G401 (cell line): ENCODE measurements at places on chromosomes 2 and 18.

GRCh38 chr2:190792956-190793888, 87.4 kb upstream of the GLS start:
- no peak for DNase-seq

DNA sequence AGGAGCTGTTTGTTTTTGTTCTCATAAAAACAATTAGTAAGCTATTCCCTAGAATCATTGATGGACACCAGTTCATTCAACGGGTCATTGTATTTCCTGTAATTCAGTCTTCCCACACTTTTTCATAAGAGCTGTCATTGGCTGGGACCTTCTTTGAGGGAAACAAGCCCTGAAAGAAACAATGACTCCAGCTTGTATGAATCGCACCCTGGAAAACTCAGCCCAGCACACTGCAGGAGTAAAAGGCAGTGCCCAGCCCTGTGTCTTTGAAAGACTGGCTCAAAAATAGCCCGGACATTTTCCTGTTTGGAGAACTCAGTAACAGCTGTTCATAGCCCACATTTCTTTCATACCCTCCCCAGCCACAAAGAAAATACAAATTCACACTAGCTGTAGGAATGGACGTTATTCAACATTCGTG, 81.5 kb downstream of the NCKAP5 start:
- DNase-seq: peak; percentile 16

- peak; percentile 29 for DNase-seq
These were observed 31.4 kb downstream of the ATOH8 start for GRCh38 chr2:85785027-85785822.

DNA sequence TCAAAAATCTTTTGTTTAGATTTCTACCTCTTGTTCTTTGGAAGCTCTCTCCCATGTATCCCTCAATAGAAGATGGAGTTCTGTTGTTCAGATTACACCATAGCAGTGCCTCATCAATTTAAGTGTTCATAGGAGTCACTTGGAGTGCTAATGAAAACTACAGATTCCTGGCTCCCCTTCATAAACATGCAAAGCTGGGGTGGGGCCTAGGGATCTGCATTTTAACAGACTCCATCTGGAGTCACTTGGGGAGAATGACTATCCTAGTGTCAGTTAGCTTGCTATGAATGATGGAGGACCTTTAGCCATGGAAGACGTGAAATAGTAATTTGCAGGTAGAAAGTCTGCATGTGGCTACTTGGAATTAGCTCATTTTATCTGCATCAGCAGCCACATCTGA, 105.4 kb downstream of the RGPD3 start:
- DNase-seq: no peak

- DNase-seq: no peak
These were observed 290.1 kb downstream of the CLIP4 start for GRCh38 chr2:29405266-29405665.

DNA sequence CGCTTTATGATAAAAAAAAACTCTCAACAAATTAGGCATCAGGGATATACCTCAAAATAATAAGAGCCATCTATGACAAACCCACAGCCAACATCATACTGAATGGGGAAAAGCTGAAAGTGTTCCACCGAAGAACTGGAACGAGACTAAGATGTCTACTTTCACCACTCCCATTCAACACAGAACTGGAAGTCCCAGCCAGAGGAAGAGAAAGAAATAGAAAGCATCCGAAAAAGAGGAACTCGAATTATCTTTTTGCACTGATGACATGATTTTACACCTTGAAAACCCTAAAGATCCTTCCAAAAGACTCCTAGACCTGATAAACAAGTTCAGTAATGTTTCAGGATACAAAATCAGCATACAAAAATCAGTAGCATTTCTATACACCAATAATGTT, 121.6 kb downstream of the ZRANB3 start:
- DNase-seq: no peak

DNA sequence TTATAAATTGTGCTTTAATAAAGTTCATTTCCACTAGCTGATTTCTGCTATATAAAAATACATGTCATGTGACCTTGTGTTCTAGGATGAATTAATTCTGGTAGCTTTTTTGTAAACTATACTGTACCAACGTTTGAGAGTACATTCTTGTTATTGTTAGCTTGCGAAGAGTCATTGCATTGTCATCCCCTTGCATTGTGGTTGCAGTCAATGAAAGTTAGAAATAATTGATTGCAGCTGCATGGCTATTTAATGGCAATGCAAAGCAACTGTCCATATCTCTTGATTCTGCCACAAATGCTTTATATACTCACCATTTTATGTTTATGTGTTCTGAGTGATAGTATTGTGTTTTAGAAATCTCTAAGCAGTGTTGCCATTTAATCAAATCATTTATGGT, 91.6 kb downstream of the ZNF407 start:
- DNase-seq: no peak

- DNase-seq: no peak
These were observed 24.4 kb downstream of the ZNF407 start for GRCh38 chr18:74622072-74622471.

DNA sequence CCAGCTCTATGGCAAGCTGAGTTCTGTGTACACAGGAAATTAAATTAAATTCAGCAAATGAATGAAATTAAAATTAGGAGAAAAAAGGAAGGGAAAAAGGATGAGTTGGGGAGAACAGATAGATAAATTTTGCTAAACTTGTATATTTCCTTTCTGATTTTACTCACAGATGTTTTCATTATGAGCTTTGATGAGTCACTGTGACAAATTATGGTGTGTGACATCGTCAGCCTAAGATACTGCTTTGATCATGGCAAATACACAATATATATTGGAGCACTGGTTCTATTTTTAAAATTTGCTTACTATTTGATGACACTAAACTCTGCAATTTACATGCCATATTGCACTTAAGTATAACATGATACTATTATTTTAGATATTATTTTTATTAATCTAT, 464.6 kb upstream of the SPHKAP start:
- no peak for DNase-seq

- no peak for DNase-seq
These were observed 196.9 kb downstream of the ANKRD30B start for GRCh38 chr18:14944838-14945237.

GRCh38 chr2:64101141-64101591, 43.1 kb downstream of the PELI1 start:
- no peak for DNase-seq

GRCh38 chr2:235468978-235469655, 24.7 kb upstream of the AGAP1 start:
- peak; percentile 24 for DNase-seq

DNA sequence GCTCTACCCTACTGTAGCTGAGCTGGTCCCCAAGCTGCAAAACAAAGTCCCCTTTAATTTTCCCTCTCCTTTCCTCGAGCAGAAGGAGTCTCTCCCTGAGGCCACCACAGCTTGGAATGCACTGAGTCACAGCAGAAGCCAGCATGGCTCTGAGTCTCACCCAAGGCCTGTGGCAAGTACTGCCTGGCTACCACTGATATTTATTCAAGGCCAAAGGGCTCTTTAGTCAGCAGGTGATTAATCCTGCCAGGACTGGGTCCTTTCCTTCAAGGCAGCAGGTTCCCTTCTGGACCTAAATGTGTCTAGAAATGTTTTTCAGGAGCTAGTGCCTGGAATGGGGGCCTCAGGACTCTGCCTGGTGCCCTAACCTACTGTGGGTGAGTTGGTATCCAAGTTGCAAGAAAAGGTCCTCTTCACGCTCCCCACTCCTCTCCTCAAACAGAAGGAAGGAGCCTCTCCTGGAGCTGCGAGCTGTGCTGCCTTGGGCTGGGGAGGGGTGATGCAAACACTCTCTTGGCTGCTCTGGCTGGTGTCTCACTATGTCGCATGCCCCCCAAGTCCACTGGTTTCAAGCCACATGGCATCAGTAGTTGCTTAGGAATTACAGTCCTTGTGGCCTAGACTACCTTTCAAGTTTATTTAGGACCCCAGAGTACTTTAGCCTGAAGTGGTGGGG, 53.4 kb downstream of the CD28 start:
- no peak for DNase-seq

DNA sequence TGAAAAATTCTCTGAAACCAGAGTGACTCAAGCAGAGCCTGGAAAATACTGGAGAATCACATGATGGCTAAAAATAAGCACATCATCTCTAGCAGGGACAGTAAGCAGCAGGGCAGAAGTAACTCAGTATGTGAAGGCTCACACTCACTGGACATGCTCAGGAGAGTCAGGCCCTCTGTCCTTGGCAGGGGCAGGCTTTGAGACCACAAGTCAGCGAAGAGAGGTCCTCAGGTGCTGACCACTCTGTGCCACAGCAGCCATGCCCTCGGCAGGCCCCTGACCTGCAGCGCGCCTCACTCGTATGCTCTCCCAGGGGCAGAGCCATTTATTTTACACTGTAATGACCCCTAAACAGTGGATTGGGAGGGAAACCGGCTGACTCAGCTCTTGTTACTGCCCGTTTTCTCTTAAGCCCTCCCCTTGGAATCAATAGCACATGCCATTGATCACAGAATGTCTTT, 76.8 kb downstream of the MAPRE2 start:
- DNase-seq: peak; percentile 95

- DNase-seq: peak; percentile 1
These were observed 210.5 kb upstream of the PIK3C3 start for GRCh38 chr18:41744421-41745030.

- DNase-seq: peak; percentile 59
These were observed 33.9 kb downstream of the MAPRE2 start for GRCh38 chr18:35075132-35075531.

DNA sequence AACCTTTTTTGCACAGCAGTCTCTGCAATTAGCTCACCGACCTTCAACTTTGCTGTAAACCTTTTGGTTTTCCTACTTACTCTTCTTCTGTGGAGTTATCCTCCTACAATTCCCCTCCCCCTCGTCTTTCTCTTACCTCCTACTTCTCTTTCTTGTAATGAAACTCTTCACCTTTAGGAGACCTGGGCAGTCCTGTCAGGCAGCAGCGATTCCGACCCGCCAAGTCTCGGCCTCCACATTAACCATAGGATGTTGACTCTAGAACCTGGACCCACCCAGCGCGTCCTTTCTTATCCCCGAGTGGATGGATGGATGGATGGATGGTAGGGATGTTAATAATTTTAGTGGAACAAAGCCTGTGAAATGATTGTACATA, 8.3 kb downstream of the TBR1 start:
- no peak for DNase-seq

DNA sequence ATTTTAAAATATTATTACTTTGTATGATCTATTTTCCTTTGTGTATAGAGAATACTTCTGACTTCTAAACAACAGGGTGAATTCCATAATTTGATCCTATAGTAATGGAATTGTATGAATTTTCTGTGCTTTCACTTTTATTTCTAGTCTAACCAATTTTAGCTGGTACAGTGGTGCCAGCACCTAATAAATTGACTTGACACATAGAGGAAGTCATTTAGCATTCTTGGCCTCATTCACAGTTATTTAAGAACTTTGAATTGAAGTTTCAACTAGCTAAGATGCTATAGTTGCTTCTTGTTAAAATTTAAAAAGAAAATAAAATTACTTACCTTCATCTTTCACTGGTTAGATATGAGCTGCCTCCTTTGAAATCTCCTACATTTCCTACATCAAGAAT, 220.4 kb downstream of the CPS1 start:
- no peak for DNase-seq

GRCh38 chr2:164314148-164314547, 307.1 kb downstream of the GRB14 start:
- peak; percentile 5 for DNase-seq

- DNase-seq: no peak
These were observed 10.8 kb upstream of the YWHAQ start for GRCh38 chr2:9641641-9642040.

- no peak for DNase-seq
These were observed 34.0 kb downstream of the CCNT2 start for GRCh38 chr2:134952608-134953007.

DNA sequence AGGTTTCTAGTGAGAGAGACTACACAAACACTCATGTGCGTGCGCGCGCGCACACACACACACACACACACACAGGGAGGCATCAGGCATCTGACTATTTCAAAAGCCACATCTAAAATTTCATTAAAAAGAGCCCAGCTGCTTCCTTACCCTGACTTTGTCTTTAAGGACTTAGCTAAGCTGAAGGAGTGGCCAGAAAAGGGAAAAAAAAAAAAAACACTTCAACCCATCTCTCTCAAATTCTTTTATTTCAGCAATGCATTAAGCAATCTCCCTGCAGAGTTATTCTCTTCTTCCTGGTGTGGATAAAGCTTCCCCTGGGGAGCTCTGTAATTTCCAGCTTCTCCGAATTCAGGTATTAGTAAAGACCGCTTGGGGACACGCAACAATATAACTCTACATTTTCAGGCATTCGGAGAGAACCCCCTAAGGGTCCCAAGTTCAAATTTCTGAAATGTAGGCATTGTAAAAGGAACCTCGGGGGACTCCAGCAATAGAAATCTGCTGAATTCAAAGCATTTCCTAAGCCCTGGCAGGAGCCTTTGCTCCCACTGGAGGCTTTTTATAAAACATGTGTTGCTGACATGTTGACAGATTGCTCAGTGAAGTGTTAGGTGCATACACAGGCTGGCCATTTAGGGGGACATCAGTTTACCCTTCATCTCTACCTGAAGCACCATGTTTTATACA, 67.0 kb downstream of the ZNF521 start:
- peak; percentile 83 for DNase-seq

DNA sequence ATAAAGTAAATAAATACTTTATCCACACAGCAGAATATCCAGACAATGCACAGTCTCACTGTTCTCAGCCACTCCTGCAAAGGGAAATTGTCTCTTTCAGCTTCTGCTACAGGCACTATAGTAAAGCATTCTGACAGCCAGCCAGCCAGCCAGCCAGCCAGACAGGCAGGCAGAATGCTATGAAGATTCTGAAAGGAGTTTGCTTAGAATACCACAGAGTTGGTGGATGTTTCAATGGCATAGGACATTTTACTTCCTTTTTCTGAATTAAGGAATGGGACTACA, 116.1 kb upstream of the CYP26B1 start:
- no peak for DNase-seq

GRCh38 chr2:6928452-6928851, 11.2 kb downstream of the RNF144A start:
- DNase-seq: peak; percentile 18

- DNase-seq: no peak
These were observed at the start of gene PROKR1 for GRCh38 chr2:68643011-68643873. TSS of gene PROKR1 (plus strand) at chr2:68643579. CDS start at chr2:68645822, 2,243 bp downstream.
